Activated CD4-positive, alpha-beta T cell treated with anti-CD3 and anti-CD28 coated beads for 24 hours (primary cell): ENCODE measurements at places on chromosomes 2 and 18.
A peak's percentile ranks its signal among the peaks of the same experiment; 100 is the strongest.

GRCh38 chr18:58927659-58928058 lies 63.0 kb downstream of the ZNF532 start:
- no peak for DNase-seq

- no peak for DNase-seq
These were observed 143.3 kb downstream of the HDAC4 start for GRCh38 chr2:239257511-239257937.

- DNase-seq: no peak
These were observed 18.8 kb upstream of the MMADHC start for GRCh38 chr2:149606251-149606811.

GRCh38 chr2:179355881-179356280 lies 91.2 kb upstream of the SESTD1 start:
- no peak for DNase-seq

DNA sequence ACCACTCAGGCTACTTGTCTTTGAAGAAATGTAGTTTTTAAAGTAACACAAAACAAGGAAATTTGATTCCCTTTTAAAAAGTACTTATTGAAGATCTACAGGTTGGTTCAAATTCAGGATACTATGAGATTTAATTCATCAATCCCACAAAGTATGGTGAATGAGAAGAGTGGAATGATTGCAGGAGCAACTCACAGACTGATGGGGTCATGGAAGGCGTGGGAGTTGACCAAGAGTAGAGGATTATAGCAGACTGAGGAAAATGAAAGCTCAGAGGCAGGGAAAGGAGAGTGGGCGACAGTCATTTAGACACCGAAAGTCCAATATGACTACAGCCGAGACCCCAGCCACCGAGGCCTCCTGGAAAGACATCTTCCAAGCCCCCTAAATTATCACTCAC lies 12.5 kb upstream of the DAPL1 start:
- DNase-seq: no peak

DNA sequence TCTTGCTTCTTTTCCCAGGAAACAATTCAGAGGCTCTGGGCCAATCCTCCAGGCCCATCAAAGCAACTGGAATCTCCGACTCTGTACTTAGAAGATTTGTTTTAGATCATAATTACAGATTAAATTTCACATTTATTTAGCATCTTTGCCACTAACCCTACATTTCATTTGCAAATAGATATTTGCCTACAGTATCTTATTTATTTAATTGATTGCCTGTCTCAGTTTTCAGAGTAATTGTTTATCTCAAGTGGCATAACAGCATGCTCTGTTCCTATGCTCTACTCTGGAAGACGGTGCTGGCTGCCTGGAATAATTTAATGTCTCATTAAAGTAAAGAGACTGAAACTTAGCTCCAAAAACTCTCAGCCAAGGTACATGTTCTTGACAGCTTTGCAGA lies 213.4 kb downstream of the HNMT start:
- DNase-seq: no peak

DNA sequence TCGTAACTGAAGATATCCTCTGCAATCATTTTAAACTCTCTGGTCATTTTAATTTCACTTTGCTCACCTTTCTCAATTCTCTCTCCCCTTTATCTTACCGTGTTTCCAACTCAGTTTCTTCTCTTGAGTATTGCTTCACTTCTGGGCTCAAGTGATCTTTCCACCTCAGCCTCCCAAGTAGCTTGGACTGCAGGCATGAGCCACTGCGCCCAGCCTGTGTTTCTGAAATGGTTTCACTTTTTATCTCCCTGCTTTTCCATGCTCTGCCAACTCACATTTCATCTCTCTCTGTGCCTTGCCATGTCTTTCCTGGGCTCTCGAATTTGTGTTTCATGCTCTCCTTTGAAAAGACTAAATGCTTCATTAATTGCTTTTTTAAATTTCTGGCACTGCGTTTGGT lies 30.5 kb upstream of the TMEM131 start:
- no peak for DNase-seq

DNA sequence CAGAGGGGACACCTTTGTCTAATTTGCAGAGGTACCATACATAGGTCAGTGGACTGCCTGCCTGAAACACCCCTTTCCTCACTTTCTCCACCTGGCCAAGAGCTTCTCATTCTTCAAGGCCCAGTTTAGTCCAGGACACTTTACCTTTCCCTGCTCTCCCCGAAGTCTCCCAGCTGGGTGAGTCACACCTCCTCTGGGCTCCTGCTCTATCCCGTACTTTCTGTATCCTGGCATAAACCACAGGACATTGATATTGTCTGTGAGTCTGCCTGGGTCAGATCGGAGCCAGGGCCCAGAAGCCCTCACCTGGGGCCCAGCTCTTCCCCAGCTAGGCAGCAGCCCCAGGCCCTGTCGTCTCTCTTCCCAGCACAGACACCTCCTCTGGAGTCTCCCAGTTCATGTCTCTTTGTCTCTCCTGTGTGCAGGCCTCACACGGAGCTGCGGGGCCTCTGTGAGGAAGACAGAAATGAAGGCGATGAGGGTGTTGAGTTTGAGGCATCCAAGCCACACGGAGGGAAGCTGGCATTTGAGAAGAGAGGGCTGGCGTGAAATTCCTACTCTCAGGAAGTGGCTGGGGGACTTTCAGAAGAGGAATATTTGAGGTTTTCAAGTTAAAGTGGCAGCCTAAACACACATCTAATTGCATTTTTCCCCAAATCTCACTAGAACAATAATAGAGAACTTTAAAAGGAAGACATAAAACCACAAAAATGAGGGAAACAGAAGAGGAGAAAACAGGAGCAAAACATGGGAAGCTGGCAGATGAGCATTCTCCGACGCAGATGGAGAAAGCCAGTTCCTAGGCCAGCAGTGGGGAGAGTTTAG lies 79.6 kb upstream of the LAPTM4A start:
- no peak for DNase-seq

DNA sequence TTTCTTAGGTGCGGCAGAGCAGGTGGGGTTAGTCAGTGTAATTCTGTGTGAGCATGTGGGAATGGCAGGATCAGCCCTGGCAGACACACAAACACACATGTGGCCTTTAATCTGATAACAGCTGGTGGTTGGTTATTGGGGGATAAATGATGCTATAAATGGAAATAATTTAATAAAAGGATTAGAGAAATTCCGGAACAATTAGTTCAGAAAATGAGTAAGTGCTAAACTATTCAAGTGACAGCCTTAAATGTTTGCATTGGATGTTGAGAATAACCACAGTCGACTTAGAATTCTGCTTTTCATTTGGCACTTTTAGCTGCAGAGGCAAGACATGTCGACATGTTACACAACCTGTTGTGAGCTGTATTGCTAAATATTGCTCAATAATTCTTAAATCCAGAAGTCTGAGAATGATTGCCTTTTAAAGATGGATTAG lies 7.2 kb downstream of the SMYD1 start:
- DNase-seq: no peak

DNA sequence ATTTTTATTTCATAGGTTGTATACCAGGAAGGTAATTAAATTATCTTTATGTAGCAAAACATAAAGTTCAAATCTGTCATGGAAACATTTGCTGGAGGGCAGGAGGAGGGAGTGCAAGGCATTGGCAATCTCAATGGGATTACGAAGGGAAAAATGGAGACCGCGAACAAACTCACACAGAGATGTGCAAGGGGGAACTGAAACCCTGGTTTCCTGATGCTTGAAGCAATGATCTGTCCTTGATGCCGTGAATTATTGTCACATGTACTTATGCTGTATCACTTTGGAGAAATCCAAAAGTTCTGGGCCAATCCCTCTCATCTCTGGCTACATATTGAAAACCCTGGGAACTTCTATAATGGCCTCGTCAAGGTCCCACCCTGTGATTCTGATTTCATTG lies 65.0 kb upstream of the MFF start:
- DNase-seq: no peak

GRCh38 chr2:104788742-104789455 lies 65.0 kb upstream of the POU3F3 start:
- no peak for DNase-seq

GRCh38 chr2:237972936-237973335 lies 6.1 kb downstream of the UBE2F start:
- no peak for DNase-seq

- no peak for DNase-seq
These were observed 59.6 kb downstream of the ITGB6 start for GRCh38 chr2:160140471-160140870.

- no peak for DNase-seq
These were observed 116.5 kb downstream of the NOL4 start for GRCh38 chr18:34108206-34108605.

DNA sequence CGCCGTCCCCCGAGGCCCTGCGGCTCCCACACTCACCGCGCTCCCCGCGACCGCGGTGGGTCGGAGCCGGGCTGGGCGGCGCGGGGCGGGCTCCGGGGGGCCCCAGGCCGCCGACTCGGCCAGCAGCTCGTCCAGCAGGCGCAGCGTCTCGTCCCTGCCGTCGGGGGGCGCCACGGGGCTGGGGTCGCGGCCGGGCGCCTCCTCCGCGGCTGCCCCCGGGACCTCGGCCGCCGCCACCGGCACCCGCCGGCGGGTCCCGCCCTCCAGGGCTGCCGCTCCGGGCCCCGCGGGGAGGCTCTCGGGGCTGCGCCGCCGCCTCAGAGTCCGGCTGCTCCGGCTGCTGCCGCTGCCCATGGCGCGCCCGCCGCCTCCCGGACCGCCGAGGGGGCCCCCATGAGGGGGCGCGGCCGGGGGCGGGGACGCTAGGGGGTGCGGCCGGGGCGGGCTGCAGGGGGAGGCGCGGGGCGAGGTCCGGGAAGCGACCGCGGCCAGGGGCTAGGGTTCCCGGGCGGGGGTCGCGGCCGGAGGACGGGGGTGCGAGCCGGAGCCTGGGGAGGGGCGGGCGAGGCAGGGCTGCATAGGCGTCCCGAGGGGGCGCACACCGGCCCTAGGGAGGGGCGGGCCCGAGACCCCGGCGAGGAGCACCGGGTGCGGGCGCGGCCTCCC lies at the start of gene CYS1:
Gene CYS1, minus strand, starts transcription at position 542 of the 666 bp plus-strand sequence. Its CDS starts 188 bp downstream, at position 354.
- DNase-seq: no peak

GRCh38 chr2:161965994-161966393 lies 108.0 kb downstream of the DPP4 start:
- DNase-seq: no peak

- no peak for DNase-seq
These were observed 6.3 kb downstream of the PRLH start for GRCh38 chr2:237572742-237573101.

DNA sequence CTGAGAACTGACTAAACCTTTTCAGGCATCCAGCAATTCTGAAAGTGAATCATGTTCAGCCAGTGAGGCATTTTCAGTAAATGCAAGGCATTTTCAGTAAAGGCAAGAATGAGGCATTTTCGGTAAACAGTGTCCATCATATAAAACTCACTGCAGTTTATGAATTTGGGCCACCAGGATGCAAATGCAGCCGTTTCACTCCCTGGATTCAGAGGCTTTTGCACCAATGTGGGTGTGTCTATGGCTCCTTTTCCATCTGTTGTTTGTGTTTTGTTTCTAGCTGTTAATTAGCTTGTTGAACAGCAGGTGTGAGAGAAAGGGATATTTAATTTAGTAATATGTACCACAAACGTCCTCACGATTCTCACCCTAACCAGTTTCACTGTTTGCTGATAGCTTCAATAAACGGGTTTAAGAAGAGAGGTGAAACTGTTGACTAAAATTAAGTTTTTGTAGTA lies 116.3 kb upstream of the PGAP1 start:
- no peak for DNase-seq

- DNase-seq: no peak
These were observed 131.3 kb downstream of the PRPF40A start for GRCh38 chr2:152585830-152586484.

DNA sequence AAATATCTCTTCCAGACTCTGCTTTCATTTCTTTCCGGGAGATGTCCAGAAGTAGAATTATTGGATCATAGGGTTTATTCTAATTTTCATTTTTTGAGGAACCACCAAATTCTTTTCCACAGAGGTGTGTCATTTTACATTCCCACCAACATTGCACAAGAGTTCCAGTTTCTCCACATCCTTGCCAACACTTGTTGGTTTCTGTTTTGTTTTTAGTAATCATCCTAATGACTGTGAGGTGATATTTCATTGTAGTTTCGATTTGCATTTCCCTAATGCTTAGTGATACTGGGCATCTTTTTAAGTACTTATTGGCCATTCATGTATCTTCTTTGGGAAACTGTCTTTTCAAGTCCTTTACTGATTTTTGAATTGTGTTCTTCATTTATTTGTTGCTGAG lies 513.1 kb downstream of the PARD3B start:
- no peak for DNase-seq

GRCh38 chr18:623761-624620 lies 27.2 kb downstream of the CLUL1 start:
- DNase-seq: peak; percentile 41

DNA sequence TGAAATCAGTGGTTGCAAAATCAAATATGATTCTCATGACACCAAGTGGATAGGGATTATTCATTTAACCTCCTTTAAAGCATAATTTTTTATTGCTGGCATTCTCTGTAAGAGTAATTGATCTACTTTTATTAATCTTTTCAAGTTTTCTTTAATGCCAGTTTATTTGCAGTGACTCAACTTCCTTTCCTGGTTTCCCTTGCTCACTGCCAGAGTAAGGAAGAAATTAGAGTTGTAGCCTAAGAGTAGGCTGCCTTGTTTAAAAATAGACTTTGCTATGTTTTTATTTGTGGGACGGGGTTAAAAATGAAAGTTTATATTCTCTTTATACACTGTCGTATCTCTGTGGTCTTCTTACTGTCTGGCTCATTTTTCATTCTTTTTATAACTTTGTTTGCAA lies 148.6 kb downstream of the WDR7 start:
- DNase-seq: no peak

GRCh38 chr18:25050605-25051004 lies 301.4 kb downstream of the ZNF521 start:
- DNase-seq: no peak

GRCh38 chr2:223513771-223514455 lies 88.2 kb downstream of the SCG2 start:
- DNase-seq: no peak

GRCh38 chr2:154240921-154241379 lies 369.2 kb downstream of the GALNT13 start:
- no peak for DNase-seq

DNA sequence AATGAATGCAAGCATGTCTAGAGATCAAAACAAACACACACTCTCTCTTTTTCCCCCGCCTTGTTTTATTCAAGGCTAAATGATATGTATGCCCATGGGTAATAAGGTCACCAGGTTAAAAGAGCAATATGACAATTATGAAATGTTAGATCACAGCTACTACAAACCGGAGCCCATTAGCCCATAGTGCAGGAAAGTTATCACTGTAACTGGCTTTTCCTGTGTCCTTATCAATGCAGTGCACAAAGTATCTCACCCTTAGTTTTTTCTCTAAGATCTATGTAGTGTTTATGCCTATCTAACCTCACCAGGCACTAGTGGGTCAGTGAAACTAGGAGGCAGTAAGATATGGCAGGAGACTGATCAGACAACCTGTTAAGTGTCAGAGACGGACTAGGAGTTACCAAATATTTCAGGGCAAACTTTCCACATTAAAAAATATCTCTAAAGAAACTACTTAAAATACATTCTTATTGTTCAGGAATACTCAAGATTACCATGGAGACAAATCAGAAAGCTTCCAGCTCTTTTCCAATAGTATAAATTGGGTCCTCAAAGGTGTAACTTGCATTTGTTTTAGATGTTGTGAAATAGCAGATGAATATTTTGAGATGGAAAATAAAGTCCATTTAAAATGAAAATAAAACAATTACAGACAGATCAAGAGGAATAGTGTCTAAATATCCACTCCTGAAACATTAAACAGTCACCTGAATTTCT lies 282.2 kb downstream of the EXOC6B start:
- DNase-seq: no peak

- no peak for DNase-seq
These were observed 22.4 kb downstream of the PDCD1 start for GRCh38 chr2:241836292-241836691.
